Sciatic nerve (tissue), 2 donors: ENCODE measurements at places on chromosomes 2 and 18. TPM values are rescaled to one million over a fixed set of nuclear protein-coding genes. Genes with fewer than 3 reads are reported as not detected.

DNA sequence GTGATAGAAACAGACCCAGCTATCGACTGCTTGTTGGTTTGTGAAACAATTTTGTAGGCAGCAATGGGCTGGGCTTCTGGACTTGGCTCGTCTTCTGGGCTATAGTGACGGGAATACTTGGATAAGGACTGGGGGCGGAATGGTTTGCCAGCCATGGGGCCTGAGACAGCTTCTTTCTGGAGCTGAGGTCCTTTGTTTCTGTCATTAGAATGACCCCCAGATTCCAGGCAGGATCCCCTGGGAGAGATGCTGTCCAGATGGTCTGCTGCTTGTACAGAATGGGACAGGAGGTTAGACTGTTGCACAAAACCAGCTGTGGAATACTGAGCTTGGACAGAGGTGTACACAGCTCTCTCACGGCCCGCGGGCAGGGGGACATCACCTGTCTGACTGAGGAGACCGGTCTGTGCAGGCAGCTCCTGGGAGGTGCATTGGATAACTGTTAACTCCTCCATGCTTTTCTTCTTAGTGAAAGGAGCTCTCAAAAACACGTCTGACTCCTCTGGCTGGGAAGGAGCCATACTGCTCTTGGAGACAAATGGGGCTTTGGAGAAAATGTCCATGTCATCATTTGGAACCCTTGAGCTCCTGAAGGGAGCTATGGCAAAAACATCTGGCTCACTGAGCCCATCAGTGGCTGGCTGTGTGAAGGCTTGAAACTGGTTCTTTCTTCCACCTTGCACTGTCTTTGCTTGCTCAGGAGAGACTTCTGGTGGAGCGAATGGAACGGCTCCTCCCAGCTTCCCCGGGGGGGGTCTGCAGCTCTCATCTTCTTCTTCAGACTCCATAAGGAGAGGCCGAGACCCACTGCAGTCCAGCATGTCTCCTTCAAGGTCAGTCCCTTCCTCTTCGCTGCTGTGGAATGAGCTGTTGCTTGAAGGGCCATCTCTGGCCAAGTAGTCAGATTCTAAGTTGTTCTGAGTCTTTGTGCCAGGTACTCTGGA lies 28.6 kb upstream of the NFU1 start:
- DNase-seq = peak; percentile 61

DNA sequence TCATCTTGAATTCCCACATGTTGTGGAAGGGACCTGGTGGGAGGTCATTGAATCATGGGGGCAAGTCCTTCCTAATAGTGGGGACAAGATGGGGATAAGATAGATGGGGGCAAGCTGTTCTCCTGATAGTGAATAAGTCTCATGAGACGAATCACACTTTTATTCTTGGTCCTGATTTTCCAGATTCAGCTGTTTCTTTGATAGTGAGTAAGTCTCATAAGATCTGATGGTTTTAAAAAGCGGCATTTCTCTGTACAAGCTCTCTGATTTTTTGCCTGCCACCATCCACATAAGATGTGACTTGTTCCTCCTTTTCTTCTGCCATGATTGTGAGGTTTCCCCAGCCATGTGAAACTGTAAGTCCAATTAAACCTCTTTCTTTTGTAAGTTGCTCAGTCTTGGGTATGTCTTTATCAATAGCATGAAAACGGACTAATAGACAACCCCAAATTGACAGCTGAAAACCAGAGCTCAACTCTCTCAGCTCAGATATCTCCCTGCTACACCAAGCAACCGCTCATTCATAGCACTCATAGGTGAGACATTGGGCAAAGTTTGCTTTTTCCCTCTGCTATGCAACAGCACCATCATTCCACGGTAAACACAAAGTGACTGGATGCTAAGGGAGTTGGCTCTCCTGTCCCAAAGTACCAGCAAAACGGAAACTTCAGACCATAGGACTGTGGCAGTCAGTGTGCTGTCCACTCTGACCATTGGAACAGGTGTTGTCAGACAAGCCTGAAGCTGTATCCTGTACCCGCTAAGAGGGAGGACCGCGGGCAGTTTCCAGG lies 44.9 kb upstream of the TBC1D8 start:
- no peak for DNase-seq

- DNase-seq = no peak
These were observed 28.6 kb upstream of the VIT start for GRCh38 chr2:36667931-36668330.

DNA sequence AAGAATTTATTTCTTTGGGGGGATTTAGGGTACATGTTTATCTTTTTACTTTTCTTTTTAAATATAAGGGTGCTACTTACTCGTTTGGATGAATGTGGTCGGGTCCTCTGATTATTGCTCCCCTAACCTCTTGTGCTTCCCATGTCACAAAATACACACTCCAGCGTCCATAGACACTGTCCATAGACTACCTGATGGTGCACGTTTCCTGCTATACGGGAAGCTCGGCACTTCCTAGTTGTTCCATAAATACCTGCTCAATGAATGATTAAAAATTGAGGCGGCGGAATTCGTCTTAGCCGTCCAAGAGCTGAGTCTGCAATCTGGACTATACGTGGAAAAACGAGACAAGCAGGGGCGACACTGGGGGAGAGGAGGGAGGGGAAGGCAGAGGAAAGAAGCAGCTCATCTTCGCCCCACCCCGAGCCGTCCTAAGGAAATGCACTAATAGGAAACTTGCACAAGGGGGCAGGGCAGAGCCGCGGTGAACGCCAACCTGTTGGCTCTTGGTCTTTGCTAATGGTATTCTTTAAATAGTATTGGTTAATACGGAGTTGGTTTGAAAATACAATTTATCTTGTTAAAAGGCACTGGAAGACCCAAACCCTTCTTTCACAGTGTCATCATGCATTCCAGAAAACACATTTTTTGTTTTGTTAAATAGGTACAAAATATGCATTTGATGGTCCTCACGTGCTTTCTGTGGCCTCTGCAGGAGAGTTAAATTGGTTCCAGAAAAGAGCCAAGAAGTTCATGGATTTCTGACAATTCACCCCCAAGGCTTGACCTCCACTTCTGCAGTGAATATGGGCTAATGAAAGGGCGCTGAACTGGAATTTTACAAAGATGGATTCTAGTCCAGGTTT lies 73.0 kb upstream of the KCTD1 start:
- peak; percentile 65 for DNase-seq

GRCh38 chr2:156663757-156664409 lies 227.7 kb downstream of the GPD2 start:
- no peak for DNase-seq

DNA sequence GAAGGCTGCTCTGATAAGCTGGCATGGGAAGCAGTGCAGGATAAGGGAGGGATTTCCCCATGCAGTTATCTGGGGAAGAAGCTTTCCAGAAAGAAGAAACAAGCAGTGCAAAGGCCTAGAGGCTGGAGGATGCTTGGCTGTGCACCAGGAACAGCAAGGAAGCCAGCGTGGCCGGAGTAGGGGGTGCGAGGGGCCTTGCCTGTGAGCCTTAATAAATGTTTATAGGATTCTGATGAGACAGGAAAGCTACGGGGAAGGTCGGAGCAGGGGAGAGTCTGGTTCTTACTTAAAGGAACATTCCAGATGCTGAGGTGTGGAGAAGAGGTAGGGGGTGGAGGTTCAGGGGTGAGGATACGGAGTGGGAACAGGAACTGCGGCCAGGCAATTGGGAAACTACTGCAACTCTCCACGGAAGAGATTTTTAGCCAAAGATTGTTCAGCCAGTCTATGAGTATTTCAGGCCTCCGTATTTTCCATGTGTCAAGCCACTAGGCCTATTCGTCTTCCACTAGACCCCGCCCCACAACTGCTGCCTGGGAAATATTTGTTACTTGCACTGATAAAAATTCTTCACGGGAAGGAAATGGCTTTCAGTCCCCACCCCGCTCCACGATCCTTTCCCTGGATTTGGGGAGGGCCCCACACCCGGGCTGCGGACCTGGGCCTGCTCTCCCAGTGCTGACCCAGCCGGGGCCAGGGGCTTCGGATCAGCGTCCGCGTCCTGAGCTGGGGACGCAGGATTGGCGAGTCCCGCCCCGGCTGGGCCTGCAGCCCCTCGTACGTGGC lies 516 bp downstream of the EIF2AK2 start:
- peak; percentile 66 for DNase-seq

DNA sequence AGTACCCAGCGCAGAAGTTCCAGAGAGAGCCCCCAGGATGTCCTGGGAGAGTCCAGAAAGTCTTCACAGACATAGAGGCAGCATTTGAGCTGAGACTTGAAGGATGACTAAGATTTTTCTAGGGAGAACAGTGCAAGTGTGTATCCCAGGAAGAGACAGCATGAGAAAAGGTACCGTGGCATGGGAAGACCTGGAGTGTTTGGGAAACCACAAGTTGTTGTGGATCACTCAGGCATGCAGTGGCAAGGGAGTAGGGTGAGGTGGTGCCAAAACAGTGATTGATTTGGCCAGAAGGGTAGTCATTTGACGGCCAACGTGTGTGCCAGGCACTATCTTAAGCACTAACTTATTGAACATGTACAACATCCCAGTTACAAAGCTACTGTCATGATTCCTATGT lies 24.5 kb upstream of the KCNK3 start:
- no peak for DNase-seq

DNA sequence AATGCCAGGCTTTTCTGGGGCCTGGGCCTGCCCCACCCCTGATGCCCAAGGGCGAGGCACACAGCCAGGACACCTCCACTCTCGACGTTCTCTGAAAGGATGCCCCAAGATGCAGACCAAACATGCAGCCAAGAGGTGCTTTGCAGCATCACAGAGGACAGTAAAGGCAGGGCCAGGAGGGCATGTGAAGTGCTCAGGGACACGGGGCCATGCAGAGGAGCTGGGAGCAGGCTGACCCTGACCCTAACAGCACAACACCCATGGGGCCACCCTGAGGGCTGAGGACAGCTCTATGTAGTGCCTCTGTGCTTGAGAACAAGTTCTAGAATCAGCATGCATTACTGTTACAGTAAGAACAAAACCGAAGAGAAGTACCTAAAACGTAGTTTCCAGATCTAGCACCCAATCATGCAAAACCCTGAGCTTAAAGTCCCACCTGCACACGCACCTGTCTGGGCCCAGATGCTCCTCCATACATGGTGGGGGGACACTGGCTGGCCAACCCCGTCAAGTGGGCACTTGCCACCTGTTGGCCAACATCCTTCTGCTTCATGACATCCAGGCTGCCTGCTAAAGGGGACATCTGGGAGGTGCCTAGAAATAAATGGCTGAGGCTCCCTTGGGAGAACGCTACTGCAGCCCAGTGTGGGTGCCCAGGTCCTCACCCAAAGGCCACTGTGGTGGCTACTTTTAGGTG lies 15.4 kb downstream of the HS6ST1 start:
- no peak for DNase-seq

DNA sequence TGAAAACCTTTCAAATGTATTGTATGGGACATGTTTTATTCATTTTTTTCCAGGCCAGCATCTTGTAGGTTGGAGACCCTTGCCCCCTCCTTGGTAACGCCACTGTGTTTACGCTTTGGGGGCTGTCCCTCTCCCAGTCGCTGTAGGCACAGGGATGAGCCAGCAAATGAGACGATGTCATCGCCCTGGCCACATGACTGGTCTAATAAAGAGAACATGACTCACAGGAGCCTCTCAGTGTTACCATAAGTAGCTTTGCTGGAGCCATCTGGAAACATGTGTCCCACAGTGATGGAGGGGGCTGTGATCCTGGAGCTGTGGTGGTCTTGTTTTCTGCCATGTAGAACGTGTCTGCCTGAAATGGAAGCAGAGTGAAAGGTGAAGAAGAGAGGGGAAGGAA lies 78.9 kb downstream of the CD8B2 start:
- no peak for DNase-seq

DNA sequence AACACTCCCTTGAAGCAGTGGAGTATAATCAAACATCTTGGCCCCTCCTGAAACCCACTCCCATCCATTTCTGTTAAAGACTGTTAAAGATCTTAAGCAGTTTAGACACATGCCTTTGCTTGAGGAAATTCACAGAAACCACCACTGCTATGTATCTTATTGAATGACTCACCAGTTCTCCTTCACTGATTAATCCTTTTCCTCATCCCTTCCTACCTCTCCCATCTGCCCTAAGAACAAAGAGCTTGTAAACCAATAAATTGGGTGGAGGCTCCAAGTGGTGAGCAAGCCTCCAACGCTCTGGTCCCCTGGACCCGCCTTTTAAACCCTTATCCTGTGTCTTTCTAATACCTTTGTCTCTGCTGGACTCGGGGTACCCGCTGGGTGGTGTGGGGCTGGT lies 746.1 kb downstream of the LRP1B start:
- DNase-seq = no peak

DNA sequence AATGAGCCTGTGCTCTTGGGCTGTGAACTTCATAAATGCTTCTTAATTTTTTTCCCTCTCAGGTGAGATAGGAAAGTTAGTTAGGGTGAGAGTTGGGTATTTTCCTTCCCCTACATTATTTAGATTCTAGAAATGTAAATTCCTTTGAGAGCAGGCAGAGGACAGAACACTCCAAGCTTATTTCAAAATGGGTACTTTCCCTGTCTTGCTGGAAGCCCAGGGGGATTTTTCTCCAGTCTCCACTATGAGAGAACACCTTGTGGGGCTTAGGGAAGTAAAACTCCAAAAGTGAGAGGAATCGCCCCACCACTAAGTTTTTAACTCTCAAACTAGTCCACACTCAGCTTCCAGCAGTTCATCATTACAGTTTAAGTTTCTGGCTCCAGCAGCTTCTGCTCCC lies 253.2 kb upstream of the CTAGE1 start:
- no peak for DNase-seq

GRCh38 chr2:159379181-159379580 lies 92.7 kb upstream of the WDSUB1 start:
- no peak for DNase-seq

GRCh38 chr2:139529080-139529479 lies 748.9 kb upstream of the NXPH2 start:
- no peak for DNase-seq

- no peak for DNase-seq
These were observed 81.2 kb downstream of the ZCCHC2 start for GRCh38 chr18:62603979-62604378.

GRCh38 chr2:128316777-128317180 lies 1.9 kb downstream of the HS6ST1 start:
- DNase-seq = no peak

- no peak for DNase-seq
These were observed 134.3 kb downstream of the TDRD15 start for GRCh38 chr2:21258082-21258481.

DNA sequence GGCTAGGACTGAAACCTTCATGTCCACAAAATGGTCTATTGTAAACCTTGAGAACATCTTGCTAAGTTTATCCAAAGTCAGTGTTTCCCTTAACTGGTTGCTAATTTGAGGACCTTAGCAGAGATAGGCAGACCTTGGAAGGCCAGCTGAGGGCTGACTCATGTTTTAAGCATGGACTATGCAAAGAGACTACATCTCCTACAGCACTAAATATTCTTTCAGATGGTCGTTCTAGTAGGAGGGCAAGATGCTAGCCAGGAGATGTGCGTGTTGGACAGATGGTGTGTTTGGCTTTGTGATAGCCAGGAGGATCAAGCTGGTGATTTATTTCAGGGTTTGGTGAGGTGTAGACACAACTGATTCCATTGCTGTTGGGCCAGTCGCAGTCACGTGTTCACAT lies 75.8 kb downstream of the NRP2 start:
- DNase-seq = no peak

The ANO7 gene
- 3.8 TPM for total RNA-seq

The CYP1B1 gene
- total RNA-seq = 237 TPM

The SIX2 gene
- 3.6 TPM for total RNA-seq

The RND3 gene
- 56.9 TPM for total RNA-seq

The LRATD1 gene
- total RNA-seq = 3.0 TPM

The REV1 gene
- total RNA-seq = 75.2 TPM

The TWIST2 gene
- 13.6 TPM for total RNA-seq

The LRRFIP1 gene
- 84.8 TPM for total RNA-seq

The GALNT1 gene
- total RNA-seq = 64.9 TPM

The MCFD2 gene
- total RNA-seq = 90.5 TPM

The C2orf15 gene
- not detected for total RNA-seq

The SP140 gene
- total RNA-seq = 4.4 TPM

The MAP3K19 gene
- total RNA-seq = 0.09 TPM

The NEU2 gene
- not detected for total RNA-seq

The EPC2 gene
- total RNA-seq = 47.0 TPM
